Cortex of kidney (tissue), 1 donor: ENCODE measurements at places on chromosomes 13 and 19.

- DNase-seq = no peak
Measured at GRCh38 chr19:35331551-35332214, 2.7 kb downstream of the CD22 start.

- DNase-seq = no peak
Measured at GRCh38 chr19:6489278-6490061, 7.9 kb upstream of the DENND1C start.

DNA sequence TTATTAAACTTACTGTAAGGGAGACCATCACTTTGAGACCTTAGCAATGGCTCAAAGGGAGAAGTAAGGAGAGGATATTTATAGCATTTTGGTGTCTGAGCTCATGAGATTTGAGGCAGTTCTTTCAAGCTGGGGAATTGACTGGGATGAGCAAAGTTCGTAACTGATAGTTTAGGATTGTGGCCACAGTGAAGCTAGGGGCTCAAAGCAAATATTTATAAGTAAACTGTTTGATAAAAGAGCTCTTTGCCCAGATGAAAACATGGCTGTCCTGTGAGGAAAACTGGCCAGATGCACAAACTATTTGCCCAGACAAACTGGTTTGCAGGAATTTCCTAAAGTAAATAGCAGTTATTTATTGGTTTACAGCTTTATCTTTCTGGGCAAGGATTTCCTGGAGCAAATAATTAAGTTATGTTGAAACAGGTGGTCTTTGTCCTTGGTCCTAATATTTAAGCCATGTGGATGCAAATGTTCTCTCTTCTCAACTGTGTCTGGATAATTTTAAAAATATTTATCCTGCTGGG lies 59.7 kb upstream of the TMTC4 start:
- no peak for DNase-seq

GRCh38 chr13:74070513-74070912 lies 63.7 kb downstream of the KLF12 start:
- no peak for DNase-seq

DNA sequence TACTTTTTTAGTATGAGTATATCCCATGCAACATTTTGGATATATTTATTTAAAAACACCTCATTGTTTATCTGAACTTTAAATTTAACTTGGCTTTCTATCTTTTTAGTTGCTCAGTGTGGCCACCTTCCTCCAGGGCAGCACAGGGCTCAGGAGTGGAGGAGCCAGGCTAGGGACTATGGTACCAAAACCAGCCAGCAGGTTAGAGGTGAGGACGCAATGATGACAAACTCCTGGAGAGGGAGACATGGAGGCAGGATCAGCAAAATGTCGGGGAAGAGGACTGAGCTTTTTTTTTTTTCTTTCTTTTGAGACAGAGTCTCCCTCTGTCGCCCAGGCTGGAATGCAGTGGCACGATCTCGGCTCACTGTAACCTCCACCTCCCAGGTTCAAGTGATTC lies 29.6 kb upstream of the CALM3 start:
- DNase-seq = no peak

- no peak for DNase-seq
Measured at GRCh38 chr19:12034620-12035019, 859 bp downstream of the ZNF433 start.

GRCh38 chr13:40379196-40379595 lies 287.2 kb downstream of the FOXO1 start:
- DNase-seq = no peak

DNA sequence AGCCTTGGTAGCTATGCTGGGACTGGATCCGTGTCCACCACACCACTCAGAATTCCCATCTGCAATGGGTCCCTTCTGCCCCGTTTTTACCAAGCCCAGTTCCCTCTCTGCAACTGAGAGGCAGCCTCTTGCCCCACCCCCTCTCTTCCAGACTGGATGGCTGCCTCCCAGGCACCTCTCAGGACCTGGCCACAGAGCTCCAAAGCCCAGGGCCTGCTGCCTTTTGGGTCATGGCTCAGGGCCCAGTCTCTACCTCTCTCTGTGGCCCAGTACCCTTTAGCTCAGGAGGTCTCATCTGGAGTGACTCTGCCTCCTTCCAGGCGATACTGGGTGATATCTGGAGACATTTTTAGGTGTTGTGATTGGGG lies 10.3 kb upstream of the ZBTB7A start:
- DNase-seq = no peak

GRCh38 chr19:21848706-21849105 lies 12.7 kb upstream of the ZNF43 start:
- no peak for DNase-seq

DNA sequence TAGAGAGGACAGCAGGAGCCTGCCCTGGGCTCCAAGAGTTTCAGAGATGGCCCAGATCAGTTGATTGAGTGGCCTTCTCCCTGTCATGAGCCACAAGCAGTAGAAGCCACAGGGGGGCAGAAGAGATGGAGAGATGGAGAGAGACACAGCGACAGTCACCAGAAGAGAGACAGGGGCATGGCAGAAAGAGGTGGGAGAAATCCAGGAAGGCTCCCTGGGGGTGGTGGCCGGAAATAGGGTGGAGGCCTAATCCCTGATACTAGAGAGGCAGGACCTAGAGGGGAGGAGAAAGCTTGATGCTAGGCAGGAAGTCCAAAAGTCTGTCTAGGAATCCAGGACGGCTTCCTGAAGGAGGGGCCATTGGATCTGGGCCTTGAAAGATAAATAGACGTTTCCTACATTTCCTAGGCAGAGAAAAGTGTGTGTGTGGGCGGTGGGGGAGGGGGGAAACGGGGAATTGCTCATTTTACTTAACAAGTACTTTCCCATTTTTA lies 9.6 kb upstream of the TPM4 start:
- no peak for DNase-seq

- no peak for DNase-seq
Measured at GRCh38 chr19:7211191-7211951, 82.8 kb downstream of the INSR start.

DNA sequence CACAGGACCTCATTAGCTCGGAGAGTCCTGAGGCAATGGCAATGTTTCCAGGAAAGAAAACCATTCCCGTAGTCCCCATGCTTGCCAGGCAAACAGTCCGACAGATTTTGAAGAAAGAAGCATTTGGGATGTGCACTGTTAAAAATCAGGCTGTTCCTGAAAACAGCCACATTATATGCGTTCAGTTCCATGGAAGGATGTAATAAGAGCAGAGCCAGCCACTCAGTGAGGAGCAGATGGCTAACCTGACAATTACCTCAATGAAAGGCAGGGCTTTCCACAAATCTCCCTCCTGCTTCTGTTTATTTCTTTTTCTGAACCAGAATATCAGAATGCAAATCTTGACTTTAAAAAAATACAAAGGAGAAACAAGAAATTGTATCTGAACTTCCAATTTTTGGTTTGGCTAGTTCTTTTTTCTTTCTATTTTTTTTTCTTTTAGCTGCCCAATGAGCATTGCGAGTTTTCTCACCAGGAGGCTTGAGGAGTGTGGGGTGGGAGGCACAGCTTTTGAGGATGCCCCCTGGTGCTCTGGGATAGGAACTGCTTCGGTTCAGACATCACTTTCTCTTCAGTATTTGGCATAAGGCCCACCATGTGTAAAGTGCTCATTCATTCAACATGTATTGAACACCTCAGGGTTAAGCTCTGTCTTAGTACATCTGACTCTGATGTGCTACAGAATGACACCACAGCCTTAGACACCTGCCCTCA lies 124.2 kb downstream of the TBC1D4 start:
- no peak for DNase-seq

DNA sequence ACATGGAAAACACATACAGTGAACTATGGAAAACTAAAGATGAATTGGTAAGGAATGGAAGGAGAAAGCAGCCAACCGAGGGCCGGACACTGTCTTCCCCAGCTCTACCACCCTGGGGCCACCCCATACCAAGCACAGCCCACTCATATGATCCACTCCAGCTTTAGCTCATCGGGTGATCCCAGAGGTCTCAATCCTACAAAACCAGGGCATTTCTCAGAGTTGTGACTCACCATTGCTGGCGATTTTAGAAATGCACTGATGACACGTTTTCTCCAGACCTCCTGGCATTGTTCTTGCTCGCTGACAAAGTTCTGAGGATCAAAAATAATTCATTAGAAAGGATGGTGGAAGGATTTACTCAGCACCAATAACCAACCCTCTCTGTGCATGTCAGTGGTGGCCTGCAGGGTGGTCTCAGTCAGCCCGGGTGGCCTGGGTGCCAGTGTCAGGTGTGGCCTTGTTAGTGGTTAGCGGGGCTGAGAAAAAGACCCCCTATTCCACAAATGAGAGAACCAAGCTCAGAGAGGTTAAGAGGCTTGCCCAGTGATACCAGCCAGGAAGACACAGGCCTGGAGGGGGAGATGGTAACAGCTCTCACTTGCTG lies 6.6 kb downstream of the TMEM272 start:
- DNase-seq = no peak

- no peak for DNase-seq
Measured at GRCh38 chr19:12647047-12647446, 19.5 kb downstream of the MAN2B1 start.

DNA sequence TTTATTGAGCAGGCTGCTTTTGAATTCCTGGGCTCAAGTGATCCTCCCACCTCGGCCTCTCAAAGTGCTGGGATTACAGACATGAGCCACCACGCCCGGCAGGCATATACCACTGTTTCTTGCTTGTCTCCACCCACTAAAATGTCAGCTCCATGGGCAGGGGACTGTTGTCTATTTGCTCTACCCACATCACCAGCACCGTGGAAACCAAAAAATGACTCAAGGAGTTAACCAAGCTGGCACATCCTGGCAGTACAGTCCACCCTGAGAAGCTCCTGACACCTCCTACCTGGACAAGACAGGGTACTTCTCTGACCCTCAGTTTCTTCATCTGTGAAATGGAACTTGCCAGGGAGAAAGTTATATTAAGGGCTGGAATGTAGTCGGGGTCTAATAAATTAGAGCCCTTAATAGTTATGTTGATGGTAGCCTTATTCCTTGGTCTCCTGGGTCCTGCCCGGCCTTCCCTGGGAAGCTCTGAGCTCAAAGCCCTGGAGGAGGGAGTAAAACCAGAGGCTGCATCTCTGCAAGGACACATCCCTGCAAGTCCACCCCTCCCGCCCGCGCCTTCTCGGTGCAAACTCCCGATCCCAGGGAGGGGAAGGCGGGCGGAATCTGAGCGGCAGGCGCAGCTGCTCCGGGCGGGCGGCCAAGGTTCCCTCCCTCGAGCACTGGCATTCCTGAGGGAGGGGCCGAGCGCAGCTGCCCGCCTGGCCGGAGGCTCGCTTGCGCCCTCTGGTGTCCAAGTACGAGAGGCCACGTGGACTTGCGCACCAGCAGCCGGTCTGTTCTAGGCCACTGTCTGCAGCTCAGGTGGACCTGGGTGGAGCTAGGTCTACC lies 14.1 kb downstream of the RDH8 start:
- DNase-seq = peak; percentile 27

DNA sequence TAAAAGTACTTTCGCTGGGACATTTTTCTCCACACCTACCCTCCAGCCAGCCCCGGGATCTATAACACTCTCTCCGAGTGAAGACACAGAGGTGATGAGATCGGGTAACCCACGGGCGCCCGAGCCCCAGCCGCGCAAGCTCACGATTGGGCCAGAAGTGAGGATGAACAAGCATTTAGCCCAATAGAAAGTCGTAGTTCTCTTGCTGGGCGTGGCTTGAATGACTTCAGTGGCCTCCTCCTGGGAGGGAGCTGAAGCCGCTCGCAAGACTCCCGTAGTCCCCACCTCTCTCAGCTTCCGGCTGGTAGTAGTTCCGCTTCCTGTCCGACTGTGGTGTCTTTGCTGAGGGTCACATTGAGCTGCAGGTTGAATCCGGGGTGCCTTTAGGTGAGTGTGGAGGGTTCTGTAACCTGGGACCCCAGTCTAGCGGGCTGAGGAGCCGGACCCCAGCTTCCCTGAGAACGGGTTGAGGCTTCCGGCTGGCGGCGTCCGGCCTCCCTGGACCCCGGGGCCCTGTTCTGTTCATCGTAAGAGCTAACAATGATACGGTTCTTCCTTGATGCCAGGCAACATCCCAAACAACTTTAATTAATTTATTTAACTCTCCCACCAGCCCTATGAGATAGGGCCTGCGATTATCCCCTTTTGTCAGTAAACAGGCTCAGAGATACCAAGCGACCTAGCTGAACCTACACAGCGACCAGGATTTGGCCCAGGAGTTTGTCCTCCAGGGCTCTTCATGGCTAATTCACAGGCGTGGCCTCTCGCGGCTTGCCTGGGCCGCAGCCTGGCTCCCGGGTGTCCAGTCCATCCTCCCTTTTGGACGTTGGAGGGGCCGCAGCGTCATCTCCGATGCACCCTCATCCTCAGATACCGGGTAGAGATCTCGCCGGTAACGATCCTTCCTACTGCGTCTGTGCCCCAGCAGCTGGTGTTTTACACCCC lies at the start of gene COX6B1:
TSS of gene COX6B1 (plus strand) at position 307 of the 945 bp plus-strand sequence. CDS start 2,921 bp downstream, outside the sequence.
- peak; percentile 52 for DNase-seq

DNA sequence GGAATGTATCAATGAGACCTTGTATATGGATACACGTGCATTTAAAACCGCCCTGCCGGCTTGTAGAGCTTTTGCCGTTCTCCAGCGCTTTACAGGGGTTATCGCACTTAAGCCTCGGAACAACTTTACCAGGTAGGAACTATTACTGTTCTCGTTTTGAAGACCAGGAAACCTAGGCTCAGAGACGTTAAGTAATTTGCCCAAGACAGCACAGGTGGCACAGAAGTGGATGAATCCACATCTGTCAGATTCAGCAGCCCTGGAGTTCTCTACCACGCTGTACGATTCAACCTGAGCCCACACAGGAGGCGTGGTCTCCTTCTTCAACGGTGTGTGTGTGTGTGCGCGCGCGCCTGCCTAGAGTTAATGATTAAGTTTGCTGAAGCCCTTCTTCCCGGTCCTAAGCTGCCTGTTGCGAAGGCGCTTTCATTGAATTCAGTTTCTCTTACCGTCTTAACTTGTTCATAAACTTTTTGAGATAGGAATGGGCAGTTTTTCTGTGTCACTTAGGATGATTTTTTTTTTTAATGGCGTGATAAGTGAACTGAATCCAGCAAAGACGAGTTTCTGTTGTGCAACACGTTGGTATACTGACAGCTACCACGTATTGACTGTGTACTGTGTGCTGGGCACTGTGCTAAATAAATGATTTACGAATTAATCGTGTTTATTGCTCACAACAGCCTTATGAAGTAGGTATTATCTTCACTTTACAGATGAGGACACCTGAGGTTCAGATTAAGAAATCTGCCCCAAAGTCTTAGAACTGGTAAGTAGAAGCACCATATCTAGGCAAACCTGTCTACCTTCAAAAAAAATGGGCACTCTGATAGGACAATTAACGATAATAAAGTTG lies 67.4 kb downstream of the KCNRG start:
- DNase-seq = no peak

DNA sequence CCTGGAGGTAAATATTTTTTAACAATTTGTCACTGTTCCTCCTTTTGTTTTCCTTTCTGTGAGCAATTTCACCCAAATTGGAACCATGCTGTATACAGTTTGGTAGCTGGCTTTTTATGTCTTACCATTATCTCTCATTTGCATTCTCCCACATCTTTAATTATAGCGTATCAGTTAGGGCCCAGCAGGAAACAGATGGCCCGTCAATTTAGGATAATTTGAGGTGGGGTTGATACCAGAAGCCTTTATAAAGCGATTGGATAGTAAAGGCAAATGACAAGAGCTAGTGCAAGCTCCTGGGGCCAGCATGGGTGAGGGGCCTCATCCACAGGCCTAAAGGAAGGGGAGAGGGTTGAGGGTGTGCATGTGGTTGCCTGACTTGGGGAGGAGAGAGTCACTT lies 3.8 kb upstream of the IFNL4 start:
- DNase-seq = no peak

GRCh38 chr19:46411925-46412649 lies 1.3 kb downstream of the CCDC8 start:
- DNase-seq = no peak
